ENCODE measurements at places on chromosomes 5 and 9. TPM values are rescaled to one million over a fixed set of nuclear protein-coding genes. Genes with fewer than 3 reads are reported as not detected.

Gene PCSK5
- 114 TPM for total RNA-seq

GRCh38 chr9:26170190-26170589, 491.9 kb upstream of the TUSC1 start:
- no peak for DNase-seq

- no peak for DNase-seq
Measured at GRCh38 chr5:45639040-45639439, 57.1 kb downstream of the HCN1 start.

- no peak for DNase-seq
Measured at GRCh38 chr5:172485511-172486202, 31.3 kb upstream of the SH3PXD2B start.

DNA sequence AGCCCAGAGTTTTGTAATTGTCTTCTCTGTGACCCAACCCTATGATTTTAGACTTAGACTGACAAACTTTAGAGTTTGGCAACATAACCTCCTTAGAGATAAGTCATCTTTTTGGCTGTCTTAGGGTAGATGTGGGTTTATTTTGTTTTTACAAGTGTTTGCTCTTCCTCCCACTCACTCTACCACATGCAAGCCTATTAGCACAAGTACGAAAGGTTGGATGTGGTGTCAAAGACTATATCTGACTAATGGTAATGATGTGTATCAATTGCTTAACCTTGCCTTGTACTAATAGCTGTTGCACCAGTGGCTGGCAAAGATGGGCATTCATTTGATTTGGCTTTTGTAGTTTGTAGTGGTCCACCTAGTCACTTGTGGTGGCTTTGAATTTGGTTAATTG, 46.5 kb downstream of the SLC25A46 start:
- no peak for DNase-seq

GRCh38 chr9:104863180-104863883, 64.6 kb downstream of the ABCA1 start:
- DNase-seq, result peak; percentile 32

GRCh38 chr5:27252911-27253310, 214.5 kb upstream of the CDH9 start:
- DNase-seq, result no peak

Gene TNC
- 316 TPM for total RNA-seq

DNA sequence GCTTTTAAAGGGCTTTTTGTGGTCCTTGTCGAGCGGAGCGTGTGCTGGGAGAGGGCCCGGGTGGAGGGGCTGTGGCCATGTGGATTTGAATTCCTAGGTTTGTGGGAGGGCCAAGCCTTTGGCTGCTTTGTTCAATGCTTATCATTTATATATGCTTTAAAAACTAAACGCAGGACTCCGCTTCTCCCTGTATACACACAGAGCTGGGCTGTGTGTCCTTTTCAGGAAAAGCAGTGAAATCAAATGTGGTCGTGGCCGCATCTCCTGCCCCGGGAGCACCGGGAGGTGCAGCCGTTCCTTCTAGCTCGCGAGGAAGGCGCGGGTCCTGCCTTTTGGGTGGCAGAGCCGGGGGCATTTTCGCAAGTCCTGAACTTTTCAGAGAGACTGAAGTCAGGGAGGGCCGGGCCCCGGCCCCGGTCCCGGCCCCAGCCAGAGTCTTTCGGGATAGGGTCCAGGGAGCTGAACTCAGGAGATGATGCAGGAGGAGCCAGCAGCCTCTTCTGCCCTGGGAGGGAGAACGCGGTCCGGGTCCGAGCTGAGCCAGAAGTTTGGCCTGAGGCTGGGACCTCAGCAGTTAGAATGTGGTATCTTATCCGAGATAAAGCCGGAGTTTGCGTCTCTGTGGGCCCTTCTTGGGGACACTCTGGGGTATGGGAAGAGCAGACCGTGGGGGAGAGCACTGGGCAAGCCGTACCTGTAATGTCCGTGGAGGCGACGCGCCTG, 158.8 kb downstream of the C9orf152 start:
- no peak for DNase-seq

Gene HMMR
- total RNA-seq, result not detected

DNA sequence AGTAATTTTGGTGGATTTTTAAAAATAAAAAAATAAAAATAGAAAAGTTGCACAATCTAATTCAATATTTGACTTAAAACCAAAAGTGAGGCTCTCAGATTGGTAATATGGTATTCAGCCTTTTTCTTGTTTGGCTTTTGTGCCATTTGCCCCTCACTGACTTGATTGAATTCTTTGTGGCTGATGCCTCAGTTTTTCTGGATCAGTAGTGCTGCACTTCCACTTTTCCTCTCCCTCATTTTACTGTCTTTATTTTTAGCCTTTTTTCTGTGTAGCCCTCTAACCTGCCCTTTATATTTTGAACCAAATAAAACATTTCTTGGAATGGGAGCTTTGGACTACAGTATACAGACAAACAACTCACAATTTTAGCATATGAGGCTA, 3.8 kb upstream of the MSMP start:
- DNase-seq, result no peak

Gene SLC6A18
- total RNA-seq, result not detected

Data from transverse colon (tissue), 4 donors.